ENCODE measurements at places on chromosomes 1 and 21.
A peak's percentile ranks its signal among the peaks of the same experiment; 100 is the strongest.

DNA sequence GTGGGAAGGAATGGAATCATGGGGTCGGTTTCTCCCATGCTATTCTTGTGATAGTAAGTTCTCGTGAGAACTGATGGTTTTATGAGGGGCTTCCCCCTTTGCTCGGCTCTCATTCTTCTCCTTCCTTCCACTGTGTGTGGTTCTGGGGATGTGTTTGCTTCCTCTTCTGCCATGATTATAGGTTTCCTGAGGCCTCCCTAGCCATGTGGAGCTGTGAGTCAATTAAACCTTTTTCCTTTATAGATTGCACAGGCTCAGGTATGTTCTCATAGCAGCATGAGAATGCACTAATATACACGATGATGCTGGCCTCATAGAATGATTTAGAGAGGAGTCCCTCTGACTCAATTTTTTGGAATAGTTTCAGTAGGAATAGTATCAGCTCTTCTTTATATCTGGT lies 195.4 kb upstream of the IVNS1ABP start:
- DNase-seq: no peak

DNA sequence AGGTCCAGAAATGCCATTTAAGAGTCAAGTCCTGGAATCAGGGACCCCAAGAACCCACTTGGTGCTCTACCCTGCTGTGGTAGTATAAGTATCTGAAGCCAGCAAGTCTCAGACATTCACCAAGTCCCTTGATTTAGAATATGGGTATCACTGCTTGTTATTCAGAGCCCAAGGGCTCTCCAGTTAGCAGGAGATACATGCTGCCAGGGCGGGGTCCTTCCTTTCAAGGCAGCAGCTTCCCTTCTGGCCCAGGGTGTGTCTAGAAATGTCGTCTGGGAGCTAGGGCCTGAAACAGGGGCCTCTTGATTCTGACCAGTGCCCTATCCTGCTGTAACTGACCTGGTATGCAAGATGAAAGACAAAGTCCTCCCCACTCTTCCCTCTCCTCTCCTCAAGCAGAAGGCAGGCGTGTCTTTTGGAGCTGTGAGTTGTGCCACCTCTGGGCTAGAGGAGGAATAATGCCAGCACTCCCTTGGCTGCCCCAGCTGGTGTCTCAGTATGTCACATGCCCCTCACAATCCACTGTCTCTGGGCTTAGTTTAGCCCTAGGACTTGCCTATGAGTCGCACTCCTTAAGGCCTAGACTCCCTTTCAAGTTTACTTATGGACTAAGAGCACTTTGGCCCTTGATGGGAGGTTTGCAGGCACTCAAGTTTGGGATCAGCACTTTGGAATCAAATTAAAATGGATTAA lies 200.2 kb downstream of the MRPL39 start:
- no peak for DNase-seq

GRCh38 chr1:147794570-147794969 lies 34.2 kb upstream of the GJA5 start:
- DNase-seq: no peak

DNA sequence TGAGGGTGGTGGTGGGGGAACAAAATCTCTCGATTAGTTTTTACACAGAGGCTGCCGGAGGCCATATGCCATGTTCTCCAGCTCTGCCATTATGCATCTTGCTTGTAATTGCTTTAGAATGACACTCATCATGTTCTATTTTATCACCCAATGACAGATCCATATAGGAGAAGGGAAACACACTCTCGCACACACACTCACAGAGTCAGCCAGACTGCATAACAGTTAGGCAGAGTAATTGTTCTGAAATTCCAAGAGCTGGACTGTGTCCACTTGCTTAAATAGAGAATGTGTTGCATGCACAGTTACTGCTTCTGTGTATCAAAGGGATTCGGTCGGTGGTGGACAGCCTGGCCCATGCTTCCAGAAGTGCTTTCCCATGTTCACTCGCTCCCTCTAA lies 30.6 kb downstream of the KCND3 start:
- no peak for DNase-seq

- no peak for DNase-seq
Measured at GRCh38 chr1:230913496-230913895, 45.2 kb upstream of the C1orf198 start.

DNA sequence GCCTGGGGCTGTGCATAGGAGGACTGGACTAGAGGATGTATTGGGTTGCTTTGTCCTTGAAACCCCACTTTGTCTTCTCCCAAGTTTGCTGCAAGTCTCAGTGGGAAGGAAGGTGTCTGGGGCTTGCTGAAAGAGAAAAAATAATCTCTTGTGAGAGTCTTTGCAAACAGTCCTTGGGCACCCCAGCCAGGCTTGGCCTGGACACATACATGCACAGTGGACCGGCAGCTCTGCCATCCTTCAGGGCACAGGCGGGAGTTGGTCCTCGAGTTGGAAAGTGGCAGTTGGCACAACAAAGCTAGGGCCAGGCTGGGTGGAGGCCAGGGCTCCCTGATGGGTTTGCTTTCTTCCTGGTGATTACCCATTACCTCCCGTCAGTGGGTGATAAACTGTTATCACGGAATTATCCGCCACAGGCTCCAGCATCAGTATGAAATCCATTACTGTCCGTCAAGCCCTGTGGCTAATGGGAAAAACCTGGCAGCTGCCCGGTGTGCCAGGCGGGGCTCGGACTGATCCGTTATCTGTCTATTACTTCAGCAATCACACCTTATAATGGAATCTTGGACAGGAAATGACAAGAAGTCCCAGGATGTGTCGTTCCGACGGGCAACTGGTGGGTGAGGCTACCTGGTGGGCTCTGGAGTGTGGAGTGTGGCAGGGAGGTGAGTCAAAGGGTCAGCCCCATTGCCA lies 265.7 kb downstream of the GRIK3 start:
- no peak for DNase-seq

GRCh38 chr1:112850034-112850757 lies 105.8 kb downstream of the SLC16A1 start:
- no peak for DNase-seq

DNA sequence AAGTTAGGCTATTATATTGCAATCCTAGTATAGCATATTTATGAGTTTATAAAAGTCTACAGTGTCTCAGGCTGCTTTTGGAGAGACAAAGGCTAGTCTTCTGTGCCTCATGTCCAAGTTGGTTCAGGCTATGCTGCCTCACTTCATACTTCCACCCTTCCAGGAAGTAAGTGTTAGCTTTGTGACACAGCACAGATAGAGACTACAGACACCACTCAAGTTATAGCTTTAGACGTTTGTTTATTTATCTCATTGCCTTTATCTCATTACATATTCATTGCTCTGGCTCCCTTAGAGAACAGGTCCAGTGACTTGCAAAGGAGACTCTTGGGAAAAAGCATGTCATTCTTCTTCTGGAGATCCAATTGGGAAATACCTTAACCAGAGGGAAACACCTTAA lies 22.6 kb upstream of the GBP4 start:
- no peak for DNase-seq

- DNase-seq: no peak
Measured at GRCh38 chr1:184827600-184828368, 73.1 kb upstream of the EDEM3 start.

DNA sequence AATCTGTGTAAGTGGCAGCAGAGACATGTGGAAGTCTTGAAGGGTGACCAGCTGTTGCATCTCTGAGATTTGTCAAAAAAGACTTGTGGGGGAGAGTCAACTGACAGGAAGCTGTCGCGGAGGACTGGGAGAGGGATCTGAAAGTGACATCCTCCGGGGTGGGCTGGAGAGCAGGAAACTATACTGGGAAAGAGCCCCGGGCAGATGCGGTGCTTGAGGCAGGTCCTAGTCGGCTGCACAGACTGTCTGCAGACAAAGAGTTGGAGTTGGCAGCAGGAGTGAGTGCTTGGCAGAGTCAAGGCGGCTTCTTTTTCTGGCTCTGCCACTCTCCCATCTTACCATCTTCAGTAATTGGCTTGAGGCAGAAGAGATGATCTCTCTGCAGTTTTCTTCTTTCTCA lies 294.0 kb upstream of the C1orf87 start:
- DNase-seq: no peak

- no peak for DNase-seq
Measured at GRCh38 chr1:195733826-195734225, 874.4 kb downstream of the KCNT2 start.

DNA sequence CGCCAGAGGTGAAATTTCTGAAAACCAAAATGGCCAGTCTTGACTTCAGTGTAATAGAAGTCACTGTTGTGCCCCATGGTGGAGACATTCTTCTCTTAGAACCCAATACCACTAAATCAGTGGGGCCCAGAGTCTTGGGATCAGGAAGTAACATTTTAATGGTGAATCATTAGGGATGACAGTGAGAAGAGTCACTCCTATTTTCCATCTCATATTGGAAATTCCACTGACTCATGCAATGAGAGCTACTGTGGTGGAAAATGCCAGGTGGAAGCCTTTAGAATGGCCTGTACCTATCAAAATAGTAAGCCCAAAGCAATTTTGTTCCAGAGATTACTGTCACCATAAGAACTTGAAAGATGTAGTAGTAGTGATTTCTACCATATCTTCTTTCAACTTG lies 20.6 kb upstream of the PPM1J start:
- no peak for DNase-seq

DNA sequence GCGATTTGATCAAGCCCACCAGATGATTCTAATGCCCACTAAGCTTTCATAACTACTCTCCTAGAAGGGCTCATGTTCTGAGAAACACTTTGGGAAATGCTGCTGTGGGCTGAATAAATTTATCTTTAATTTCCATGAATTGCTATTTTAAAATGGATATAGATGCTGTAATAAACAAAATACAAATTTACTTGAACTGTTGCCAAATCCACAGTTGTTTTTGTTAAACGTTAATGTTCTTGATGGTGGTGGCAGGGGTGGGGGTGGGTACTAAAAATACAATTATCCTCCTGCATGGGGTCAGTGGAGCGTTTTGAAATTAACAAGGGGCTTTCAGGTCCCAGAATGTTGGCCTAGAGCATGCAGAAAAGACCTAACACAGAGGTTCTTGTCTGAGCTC lies 244.7 kb upstream of the POU3F1 start:
- no peak for DNase-seq

DNA sequence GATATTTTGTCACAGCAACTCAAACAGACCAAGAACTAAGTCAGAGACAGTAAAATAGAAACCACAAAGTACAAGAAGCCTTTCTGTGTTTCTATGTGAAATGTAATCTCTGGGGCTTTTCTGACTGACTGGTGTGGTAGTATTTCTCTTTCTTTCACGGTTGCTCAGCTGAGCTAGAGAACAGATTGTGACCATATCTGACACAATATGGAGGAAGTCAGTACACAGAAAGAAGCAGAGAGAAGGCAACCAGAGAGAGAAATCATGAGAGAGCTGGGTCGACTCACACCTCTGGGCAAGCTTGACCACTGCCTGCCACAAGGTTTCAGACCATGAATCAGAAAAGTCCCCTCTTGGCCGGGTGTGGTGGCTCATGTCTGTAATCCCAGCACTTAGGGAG lies 208.9 kb upstream of the GREM2 start:
- no peak for DNase-seq

GRCh38 chr1:213724640-213725536 lies 262.9 kb upstream of the PROX1 start:
- peak; percentile 10 for DNase-seq

GRCh38 chr1:28278763-28279162 lies 19.4 kb downstream of the SESN2 start:
- DNase-seq: no peak

DNA sequence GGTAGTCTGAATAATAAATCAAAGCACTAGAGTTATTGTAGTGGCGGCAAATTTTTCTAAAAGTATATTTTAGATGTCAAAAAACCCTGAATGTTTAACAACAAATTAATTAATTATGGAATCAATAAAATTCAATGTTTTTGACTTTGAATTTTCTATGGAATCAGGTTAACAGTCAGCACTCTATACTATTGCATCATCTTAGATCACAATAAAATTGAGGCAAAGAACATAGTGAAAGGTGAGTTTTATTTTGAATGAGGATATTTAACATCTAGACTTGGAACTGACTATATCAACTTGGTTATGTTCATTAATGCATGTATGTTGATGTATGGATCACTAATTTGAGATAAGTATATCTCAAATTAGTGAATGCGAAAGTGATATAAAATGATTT lies 148.5 kb downstream of the TNFSF18 start:
- no peak for DNase-seq

DNA sequence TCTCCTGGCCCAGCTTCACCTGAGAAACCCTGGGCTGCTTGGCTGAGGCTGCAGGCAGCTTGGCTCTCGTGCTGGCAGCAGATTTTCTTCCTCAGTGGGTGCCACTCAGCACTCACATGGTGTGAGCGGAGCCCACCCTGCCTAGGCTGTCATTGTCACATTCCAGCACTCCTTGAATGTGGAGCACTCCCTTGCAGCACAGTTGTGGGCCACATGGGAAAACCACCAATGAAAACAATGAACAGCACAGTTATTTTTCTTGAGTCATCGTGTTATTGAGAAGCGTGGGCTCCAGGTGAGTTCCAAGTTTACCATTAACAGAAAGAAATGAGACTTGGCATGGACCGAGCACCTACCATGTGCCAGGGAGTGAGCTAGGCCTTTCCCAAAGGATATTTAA lies 27.2 kb upstream of the TRIM67 start:
- no peak for DNase-seq

GRCh38 chr1:218369688-218370511 lies 24.8 kb downstream of the TGFB2 start:
- DNase-seq: no peak

DNA sequence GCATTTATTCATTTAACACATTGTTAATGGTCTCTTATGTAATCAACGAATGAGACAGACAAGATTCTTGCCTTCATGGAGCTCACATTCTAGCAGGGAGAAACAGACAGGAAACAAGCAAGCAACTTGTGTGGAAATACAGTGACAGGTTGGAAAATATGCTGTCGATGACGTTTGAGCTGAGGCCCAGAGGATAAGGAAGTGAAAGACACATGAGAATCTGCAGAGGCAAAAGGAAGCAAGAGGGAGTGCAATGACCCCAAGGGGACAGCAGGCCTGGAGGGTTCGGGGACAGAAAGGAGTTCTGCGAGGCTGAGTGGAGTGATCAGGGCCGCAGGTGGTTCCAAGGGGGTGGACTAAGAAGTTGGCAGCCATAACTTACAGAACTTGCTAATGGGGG lies 60.6 kb upstream of the AKT3 start:
- no peak for DNase-seq

DNA sequence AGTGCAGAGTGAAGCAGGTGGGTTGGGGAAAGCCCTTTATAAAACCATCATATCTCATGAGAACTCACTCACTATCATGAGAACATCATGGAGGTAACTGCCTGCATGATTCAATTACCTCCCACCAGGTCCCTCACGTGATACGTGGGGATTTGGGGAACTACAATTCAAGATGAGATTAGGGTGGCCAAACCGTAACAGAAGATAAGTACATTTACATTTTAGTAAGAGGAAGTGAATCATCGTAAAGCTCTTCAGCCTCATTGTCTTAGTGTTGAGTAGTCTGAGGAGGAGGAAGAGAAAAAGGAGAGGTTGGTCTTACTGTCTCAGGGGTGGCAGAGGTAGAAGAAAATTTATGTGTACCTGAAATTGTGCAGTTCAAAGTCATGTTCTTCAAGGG lies 1053.4 kb upstream of the ADGRL4 start:
- DNase-seq: no peak

Data from midbrain (tissue), 1 donor.